ENCODE measurements at places on chromosomes 2 and 18. TPM values are rescaled to one million over a fixed set of nuclear protein-coding genes. Genes with fewer than 3 reads are reported as not detected.

The IL1B gene
- not detected for total RNA-seq

The MC4R gene
- 2.5 TPM for total RNA-seq

The L3MBTL4 gene
- 1.0 TPM for total RNA-seq

The ICA1L gene
- total RNA-seq: 9.9 TPM

GRCh38 chr2:54755641-54756326 is 32.3 kb downstream of the EML6 start:
- DNase-seq: no peak
- no peak overlapping the region for H3K27ac ChIP-seq
- no peak overlapping the region for H3K4me3 ChIP-seq
- no peaks in the 10 kb centered on the region for H3K4me1 ChIP-seq
- H3K36me3 ChIP-seq: no peaks in the 10 kb centered on the region

DNA sequence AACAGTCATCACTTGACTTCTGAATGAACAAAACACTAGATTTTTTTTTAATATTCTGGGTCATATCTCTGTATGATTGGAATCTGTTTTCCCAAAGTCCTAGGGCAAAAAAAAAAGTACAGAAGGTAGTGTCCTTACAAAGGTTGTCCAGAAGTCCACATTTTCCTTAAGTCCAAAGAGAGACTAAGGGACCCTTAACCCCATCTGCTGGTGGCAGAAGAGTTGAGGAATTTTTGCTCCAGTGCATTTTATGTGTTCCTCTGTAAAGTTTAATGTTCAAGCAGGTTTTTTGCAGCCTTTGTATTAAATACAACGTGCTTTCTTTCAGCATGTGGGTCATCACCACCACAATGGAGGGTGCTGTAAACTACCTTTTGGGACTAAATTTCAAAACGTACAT is 215.9 kb downstream of the SP3 start:
- no peak overlapping the region for H3K27ac ChIP-seq
- H3K27me3 ChIP-seq: no peaks in the 10 kb centered on the region
- no peak overlapping the region for H3K4me3 ChIP-seq

DNA sequence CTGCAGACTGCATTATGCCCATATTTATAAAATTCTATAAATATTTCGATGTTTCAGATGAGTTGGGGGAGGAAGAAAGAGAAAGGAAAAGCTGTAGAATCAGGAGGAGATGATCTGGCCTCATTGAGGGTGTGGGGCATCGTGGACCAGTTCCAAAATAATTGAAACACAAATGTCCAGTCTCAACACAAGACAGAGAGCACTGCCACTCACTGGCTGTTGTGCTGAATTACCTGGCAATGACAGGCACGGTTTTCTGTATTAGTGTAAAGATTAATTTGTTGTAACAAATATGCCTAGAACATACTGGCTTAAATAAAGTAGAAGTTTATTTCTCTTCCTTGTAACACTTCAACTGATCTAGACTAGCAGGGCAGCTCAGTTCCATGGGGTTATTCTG is 24.1 kb downstream of the POLE4 start:
- no peaks in the 10 kb centered on the region for H3K4me1 ChIP-seq
- no peaks in the 10 kb centered on the region for H3K36me3 ChIP-seq
- no peaks in the 10 kb centered on the region for H3K27me3 ChIP-seq
- no peak overlapping the region for H3K27ac ChIP-seq
- H3K4me3 ChIP-seq: no peak overlapping the region

DNA sequence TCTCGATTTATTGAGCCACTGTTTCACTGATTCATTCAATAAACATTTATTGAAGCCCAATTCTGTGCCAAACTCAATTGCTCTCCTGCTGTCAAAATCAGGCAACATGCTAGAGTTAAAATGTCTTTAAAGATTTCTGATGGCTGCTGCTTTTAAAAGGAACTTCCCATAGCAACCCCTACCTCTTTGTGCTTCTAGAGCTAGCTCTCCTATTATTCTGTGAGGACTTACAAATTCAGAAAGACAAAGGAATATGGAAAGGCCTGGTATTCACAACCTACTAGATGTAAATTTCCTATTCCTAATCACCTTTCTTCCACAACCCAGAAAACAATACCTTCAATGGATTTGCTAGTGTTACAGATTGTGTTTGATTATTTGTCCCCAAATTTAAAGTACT is 395.5 kb downstream of the NRXN1 start:
- DNase-seq: no peak
- H3K27me3 ChIP-seq: no peaks in the 10 kb centered on the region
- H3K4me3 ChIP-seq: no peak overlapping the region
- no peaks in the 10 kb centered on the region for H3K4me1 ChIP-seq
- no peaks in the 10 kb centered on the region for H3K36me3 ChIP-seq
- H3K27ac ChIP-seq: no peak overlapping the region

- H3K27me3 ChIP-seq: no peaks in the 10 kb centered on the region
- DNase-seq: no peak
- H3K36me3 ChIP-seq: no peaks in the 10 kb centered on the region
- no peaks in the 10 kb centered on the region for H3K4me1 ChIP-seq
Observed at GRCh38 chr2:166671801-166672200, 177.8 kb upstream of the SCN7A start.

GRCh38 chr2:120701499-120701898 is 34.2 kb upstream of the GLI2 start:
- DNase-seq: no peak
- H3K27ac ChIP-seq: no peak overlapping the region
- H3K36me3 ChIP-seq: no peaks in the 10 kb centered on the region
- no peak overlapping the region for H3K4me3 ChIP-seq

GRCh38 chr2:2938481-2938880 is 439.1 kb downstream of the EIPR1 start:
- H3K27me3 ChIP-seq: no peaks in the 10 kb centered on the region
- H3K4me3 ChIP-seq: no peak overlapping the region
- DNase-seq: peak; percentile 75
- H3K4me1 ChIP-seq: no peaks in the 10 kb centered on the region

GRCh38 chr2:181670632-181671031 is 9.7 kb downstream of the NEUROD1 start:
- no peaks in the 10 kb centered on the region for H3K36me3 ChIP-seq
- H3K4me1 ChIP-seq: no peaks in the 10 kb centered on the region
- no peak overlapping the region for H3K4me3 ChIP-seq
- no peak overlapping the region for H3K27ac ChIP-seq
- H3K27me3 ChIP-seq: no peaks in the 10 kb centered on the region
- no peak for DNase-seq

DNA sequence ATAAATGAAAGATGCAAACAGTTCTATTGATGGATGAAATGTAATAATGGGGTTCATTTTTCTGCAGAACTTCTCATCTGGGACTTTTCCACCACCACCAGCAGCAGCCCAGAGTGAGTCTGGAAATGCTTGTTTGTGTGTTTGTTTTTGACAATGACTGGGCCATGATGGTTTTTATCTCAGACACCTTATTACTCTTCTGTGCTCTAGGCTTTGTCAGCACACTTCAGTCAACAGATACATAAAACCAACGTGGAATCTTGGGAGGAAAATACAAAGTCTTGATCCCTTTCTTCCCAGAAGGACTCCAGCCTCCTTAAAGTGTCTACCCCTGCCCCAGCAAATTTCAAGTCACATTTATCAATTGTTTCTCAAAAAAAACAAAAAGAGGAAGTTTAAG is 134.0 kb downstream of the MREG start:
- peaks cover 29% of the 10 kb centered on the region for H3K4me1 ChIP-seq
- no peak overlapping the region for H3K4me3 ChIP-seq
- H3K36me3 ChIP-seq: no peaks in the 10 kb centered on the region

Measured in esophagus muscularis mucosa (tissue), 4 donors.